ENCODE measurements at places on chromosomes 2 and 18. TPM values are rescaled to one million over a fixed set of nuclear protein-coding genes. Genes with fewer than 3 reads are reported as not detected.
A peak's percentile ranks its signal among the peaks of the same experiment; 100 is the strongest.

WIPF1 gene
- 508 TPM for total RNA-seq

NAPG gene
- 62.5 TPM for total RNA-seq

TMEM150A gene
- total RNA-seq = 13.3 TPM

DNA sequence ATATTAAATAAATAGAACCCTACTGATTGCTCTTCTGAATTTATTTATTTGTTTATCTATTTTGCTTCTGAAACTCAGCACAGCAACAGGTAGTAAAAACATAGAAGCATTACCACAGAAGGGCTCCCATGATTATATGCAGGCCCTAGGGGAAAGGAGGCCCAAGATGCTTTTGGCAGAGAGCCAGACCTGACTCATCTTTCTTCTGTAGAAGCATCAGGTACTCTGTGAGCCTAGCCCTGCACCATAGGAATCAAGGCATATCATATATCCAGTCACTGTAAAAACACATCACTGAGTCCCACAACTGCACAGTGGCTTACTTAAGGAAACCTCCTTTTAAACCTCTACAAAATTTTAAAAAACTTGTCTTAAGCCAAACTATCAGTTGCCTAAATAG lies 1.8 kb downstream of the SCN9A start:
- H3K27me3 ChIP-seq = peaks cover 3% of the 10 kb centered on the region
- H3K36me3 ChIP-seq = no peaks in the 10 kb centered on the region
- DNase-seq = no peak
- H3K4me3 ChIP-seq = no peak overlapping the region
- no peak overlapping the region for H3K27ac ChIP-seq

GRCh38 chr18:70428439-70428838 lies 139.6 kb downstream of the SOCS6 start:
- no peaks in the 10 kb centered on the region for H3K27me3 ChIP-seq
- no peaks in the 10 kb centered on the region for H3K36me3 ChIP-seq
- DNase-seq = no peak
- no peaks in the 10 kb centered on the region for H3K4me1 ChIP-seq
- H3K4me3 ChIP-seq = no peak overlapping the region
- H3K27ac ChIP-seq = no peak overlapping the region

GRCh38 chr2:179911569-179911968 lies 50.2 kb upstream of the ZNF385B start:
- no peaks in the 10 kb centered on the region for H3K27me3 ChIP-seq
- DNase-seq = no peak
- H3K4me3 ChIP-seq = no peak overlapping the region

GRCh38 chr2:2806711-2807110 lies 475.6 kb upstream of the MYT1L start:
- no peaks in the 10 kb centered on the region for H3K36me3 ChIP-seq
- H3K27ac ChIP-seq = no peak overlapping the region
- H3K27me3 ChIP-seq = no peaks in the 10 kb centered on the region
- DNase-seq = no peak
- no peaks in the 10 kb centered on the region for H3K4me1 ChIP-seq

DNA sequence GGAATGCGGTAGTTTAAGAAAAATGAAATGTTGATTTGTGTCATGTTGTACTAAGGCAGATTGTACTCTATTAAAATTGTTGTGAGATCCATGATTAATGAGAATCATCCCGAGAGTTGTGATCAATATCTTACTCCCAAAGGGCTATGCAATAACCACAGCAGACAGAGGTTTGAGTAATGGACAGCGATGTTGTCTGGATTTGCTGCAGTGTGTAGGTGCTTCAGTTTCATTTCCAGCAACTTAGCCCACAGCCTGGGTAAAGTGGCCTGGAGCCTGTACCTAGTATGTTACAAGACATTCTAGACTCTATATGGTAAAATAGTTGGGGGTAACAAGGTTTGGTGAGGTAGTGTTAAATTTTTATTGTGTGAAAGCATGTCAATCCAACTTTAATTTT lies 794.3 kb upstream of the CDH7 start:
- DNase-seq = no peak
- no peaks in the 10 kb centered on the region for H3K4me1 ChIP-seq
- no peaks in the 10 kb centered on the region for H3K36me3 ChIP-seq
- H3K27me3 ChIP-seq = no peaks in the 10 kb centered on the region
- no peak overlapping the region for H3K4me3 ChIP-seq
- H3K27ac ChIP-seq = no peak overlapping the region

DNA sequence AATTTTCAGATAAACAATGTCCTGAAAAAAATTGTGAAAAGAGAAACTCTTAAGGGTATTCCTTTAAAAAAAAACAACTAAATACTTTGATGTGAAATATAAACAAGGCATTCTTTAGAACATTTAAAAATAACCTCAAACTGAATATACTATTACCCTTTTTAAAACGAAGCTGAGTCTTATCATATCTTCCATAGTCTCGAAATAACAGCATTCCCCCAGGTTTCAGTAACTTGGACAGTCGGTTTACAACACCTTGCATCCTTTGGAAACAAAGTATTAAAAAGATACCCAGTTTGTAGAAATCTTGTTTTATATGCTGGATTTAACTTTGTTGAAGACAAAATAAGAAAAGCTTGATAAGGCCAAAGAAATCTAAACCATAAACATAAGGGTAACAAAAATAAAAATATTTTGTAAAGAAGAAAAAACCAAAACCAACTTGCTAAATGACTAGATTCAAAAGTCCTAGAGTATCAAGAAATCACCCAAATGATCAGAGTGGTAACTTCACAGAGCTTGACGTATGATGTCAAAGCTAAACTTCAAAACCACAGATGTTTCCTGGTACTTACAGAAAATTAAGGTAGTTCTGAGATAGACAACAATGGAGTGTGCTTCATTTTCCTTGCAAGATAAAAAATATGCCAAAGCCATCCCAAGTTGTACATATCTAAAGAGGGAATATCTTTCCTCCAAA lies 107.8 kb downstream of the METTL8 start:
- H3K4me1 ChIP-seq = no peaks in the 10 kb centered on the region
- peak; percentile 73 for DNase-seq
- H3K36me3 ChIP-seq = no peaks in the 10 kb centered on the region
- H3K27ac ChIP-seq = peak overlapping the region; percentile 79

DNA sequence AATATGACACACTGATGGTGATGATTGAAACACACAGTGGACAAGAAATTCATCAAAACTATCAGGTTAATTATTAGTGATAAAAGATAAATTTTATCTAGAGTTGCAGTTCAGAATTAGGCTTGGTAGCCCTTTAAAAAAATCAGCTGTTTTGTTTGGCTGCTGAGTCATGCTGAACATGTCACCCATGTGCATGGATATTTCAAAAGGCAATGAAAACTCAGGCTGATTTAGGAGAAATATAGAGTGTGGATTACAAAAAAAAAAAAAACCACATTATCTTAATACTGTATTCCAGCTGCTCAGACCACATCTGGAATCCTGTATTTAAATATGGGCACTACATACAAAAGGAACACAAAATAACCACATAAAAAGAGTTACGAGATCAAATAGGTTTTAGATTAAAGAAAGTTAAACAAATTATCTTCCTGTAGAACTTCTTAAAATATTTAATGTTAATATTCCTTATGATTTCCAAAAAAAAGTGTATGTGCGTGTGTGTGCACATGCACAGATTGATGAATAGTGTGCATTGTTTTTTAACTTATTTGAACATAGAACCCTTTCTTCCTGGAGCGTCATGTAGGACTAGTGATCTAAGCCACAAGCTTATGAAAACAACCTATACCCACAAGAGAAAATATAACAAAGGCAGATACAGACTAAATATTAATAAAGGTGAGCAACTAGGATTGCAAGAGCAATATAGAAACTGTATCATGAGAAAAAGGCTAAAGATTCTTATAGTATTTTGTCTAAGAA lies 186.2 kb downstream of the STK39 start:
- no peak overlapping the region for H3K27ac ChIP-seq
- peaks cover 33% of the 10 kb centered on the region for H3K36me3 ChIP-seq
- no peak overlapping the region for H3K4me3 ChIP-seq
- no peaks in the 10 kb centered on the region for H3K4me1 ChIP-seq
- H3K27me3 ChIP-seq = no peaks in the 10 kb centered on the region

DNA sequence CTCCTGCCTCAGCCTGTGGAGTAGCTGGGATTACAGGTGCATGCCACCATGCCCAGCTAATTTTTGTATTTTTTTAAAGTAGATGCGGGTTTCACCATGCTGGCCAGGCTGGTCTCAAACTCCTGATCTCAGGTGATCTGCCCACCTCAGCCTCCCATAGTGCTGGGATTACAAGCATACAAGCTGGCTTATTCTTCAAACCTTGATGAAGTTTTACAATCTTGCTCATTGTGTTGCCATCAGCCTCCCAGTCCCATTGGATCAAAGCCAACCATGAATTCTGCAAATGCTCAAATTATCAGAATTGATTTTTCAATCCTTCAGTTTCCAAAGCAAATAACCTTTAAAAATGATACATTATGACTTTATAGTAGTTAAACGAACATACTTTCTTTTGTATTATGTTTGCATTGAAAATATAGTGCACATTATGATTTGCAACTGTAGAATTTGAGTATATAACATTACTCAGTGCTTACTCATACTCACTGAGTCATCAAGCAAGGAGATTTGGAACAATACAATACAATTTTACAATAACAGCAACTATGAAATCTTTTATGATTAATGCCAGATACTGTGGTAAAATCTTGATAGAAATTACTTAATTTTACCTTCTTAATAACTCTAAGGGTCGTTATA lies 1491.9 kb upstream of the CELF4 start:
- H3K4me3 ChIP-seq = no peak overlapping the region
- H3K36me3 ChIP-seq = no peaks in the 10 kb centered on the region
- H3K27me3 ChIP-seq = no peaks in the 10 kb centered on the region
- no peak overlapping the region for H3K27ac ChIP-seq
- no peak for DNase-seq
- H3K4me1 ChIP-seq = no peaks in the 10 kb centered on the region

DNA sequence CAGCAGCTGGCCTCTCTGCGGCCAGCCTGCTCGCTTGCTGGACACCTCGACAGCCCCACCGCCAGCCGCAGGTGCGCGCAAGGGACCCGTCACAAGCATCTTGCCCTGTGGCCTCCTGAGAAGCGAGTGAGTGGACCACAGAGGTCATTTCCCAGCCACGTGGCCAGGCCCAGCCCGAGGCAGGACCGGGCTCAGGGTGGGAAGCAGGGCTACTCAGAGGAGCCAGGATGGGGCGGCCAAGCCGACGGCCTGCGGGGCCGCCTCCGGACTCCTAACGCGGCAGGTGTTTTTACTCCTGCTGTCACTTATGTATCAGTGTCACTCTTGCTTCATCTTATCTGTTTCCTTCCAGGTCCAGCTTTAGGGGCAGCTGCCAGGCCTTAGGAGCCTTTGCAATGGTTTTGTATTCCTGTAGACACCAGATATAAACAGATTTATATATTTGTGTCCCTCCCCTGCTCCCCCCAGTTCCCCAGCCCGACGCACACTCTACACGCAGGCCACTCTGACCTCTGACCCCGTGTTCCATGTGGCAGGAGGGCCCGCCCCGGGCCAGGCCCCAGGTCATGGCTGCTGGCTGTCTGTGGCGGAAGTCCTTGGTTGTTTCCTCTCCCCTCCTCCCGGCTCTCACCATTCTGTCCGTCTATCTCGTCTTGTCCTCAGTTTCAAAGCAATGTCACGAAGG lies 236.4 kb downstream of the ATAD2B start:
- no peaks in the 10 kb centered on the region for H3K27me3 ChIP-seq
- DNase-seq = no peak
- no peaks in the 10 kb centered on the region for H3K36me3 ChIP-seq
- H3K27ac ChIP-seq = no peak overlapping the region

DNA sequence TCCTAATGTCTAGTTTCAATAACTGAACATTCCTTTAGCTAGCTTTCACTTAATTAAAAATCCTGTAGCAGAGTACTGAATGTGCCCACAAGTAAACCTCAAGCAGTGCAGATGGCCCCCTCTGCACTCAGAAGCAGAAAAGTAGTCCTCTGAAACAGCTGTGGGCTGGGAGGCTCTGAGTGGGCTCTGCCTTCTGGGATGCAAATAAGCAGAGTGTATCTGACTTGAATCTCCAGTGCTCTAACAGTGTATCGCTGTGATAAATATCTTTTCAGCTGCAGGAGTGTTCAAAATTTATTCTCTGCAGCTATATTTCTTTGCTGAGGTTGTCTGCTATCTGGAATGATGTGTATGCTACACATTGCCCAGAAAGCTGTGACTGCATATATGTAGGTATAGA lies 44.8 kb upstream of the SYT4 start:
- no peaks in the 10 kb centered on the region for H3K4me1 ChIP-seq
- no peak overlapping the region for H3K4me3 ChIP-seq
- no peak overlapping the region for H3K27ac ChIP-seq
- no peaks in the 10 kb centered on the region for H3K36me3 ChIP-seq
- no peak for DNase-seq
